Frontal cortex (tissue), 4 donors: ENCODE measurements at places on chromosomes 1 and 21. TPM values are rescaled to one million over a fixed set of nuclear protein-coding genes. Genes with fewer than 3 reads are reported as not detected.

DNA sequence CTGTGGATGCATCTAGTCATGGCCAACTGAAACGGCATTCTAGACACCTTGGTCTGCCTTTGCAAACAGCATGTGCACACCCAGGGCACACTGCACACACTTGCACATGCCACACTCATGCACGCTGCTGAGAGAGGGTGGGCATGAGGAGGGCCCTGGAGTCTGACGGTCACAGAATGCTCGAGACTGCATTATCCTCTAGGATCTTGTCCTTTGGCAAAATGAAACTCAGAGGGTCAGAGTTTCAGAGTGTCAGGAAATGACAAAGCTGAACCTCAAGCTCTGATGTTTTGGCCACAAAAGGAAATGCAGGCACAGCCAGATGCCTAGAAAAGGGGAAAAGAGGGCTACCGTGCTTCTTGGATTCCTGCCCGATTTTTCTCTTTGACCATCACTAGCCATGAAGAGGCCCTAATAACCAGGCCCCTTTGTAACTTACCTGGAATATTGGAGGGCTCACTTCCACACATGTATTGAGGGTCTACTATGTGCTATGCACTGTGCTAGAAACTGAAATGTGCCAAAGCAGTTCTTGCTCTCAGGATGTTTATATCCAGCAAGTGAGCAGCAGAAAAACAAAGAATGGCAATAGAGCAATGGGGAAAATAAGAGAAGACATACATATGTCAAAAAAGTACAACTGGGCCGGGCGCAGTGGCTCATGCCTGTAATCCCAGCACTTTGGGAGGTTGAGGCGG, 65.4 kb downstream of the TOMM20 start:
- DNase-seq: no peak

DNA sequence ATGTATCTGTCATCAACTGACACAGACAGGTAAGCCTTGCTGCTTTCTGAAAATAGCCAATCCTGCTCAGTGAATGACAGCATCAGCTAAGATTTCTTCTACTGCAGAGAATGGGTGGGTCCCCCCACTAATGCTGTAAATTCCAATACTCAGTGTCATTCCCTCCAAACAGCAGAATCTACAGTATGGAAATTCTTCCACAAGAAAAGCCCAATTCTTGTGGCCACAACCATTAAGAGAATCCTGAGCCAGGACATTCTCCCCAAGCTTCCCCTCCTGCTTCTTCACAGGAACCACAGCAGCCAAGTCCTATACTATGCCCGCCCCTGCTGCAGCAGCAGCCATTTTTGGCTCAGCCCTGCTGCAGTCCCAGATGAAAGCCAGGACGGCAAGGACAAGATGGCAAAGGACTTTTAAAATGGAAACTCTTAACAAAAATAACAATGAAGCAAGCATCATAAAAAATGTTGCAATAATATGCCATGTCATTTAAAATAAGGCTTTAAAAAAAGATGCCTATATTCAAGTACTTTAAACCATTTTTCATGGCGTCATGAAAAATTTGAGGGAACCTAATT, 26.8 kb downstream of the EIF4G3 start:
- no peak for DNase-seq

GRCh38 chr1:39529901-39530535, 38.6 kb downstream of the BMP8A start:
- no peak for DNase-seq

The SPRR2B gene
- total RNA-seq: not detected

GRCh38 chr1:3481046-3481445, 26.6 kb downstream of the ARHGEF16 start:
- no peak for DNase-seq

The C4BPA gene
- total RNA-seq: not detected

DNA sequence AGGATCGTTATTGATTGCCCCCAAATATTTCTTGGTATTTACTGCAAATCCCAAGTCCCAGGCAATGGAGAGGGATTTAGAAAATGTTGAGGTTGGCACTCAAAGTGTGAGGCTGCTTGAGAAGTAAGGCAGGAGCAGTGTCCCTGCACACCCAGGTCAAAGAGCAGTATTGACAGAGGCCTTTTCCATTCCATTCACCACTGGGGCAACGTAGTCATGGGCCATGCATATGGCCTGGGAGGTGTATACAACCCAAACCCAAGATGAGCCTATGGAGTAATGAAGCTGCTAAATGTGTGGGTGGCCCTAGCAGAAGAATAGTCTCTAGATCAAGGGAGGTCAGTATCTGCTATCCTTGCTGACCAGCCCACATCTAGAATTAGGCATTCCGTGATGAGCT, 245.6 kb downstream of the FOXD2 start:
- DNase-seq: no peak

- no peak for DNase-seq
These were observed 26.2 kb upstream of the TADA1 start for GRCh38 chr1:166902279-166902678.

- DNase-seq: no peak
These were observed 35.1 kb downstream of the FGGY start for GRCh38 chr1:59331686-59332620.

DNA sequence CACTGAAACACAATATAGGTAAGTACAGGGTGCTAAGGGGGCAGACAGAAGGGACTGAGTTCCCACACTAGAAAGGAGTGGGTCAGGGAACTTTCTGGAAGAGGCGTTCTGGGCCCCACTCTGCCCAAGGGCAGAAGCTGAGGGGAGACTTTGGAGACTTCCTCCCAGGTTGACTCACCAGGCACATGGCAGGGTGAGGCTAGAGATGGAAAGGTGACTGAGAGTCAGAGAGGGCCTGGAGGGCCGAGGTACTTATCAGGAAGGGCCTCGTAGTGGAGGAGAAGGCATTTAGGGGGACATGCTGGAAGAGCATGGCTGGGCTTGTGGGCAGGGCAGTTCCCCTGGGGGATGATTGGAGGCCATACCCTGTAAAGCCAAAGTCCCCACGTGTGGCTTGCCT, 159.9 kb upstream of the JUN start:
- DNase-seq: no peak

DNA sequence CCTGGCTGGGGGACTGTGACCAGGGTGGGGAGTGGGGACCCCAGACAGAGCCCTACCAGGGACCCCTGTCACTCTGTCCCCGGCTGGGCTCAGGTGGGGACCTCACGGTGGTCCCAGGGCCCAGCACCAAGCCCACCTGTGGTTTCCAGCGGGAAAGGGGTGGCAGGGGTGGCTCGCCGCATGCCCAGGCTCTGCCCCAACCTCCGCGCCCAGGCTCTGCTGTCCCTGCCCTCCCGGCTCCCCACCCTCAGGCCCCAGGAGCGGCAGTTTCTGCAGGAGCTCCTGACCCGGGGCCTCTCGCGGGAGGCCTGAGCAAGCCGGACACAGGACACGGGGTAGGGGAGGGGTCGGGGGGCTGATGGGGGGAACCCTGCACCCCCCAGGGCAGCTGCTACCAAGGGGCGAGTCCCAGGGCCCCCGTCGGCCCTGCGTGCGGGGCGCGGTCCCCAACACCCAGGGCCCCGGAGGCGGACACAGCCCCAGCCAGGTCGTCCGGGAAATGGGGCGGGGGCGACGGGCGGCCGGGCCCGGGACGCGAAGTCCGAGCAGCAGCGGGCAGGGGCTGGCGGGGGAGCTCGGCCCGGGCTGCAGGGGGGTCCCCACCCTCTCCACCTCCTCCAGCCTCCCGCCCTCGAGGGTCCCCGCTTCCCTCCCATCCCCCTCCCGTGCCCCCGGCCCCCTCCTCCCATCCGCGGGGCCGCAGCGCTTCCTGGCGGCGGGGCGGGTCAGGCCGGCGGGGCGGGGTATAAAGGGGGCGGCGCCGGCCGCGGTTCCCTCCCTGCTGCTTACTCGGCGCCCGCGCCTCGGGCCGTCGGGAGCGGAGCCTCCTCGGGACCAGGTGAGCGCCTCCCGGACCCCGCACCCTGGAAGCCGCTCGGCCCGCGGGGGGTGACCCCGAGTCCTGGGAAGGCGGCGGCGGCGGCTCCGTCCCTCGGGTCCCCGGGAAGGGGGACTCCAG, at the start of gene COL6A2:
TSS of gene COL6A2 (plus strand) at position 777 of the 958 bp plus-strand sequence.
- no peak for DNase-seq

The MCOLN2 gene
- total RNA-seq: not detected

DNA sequence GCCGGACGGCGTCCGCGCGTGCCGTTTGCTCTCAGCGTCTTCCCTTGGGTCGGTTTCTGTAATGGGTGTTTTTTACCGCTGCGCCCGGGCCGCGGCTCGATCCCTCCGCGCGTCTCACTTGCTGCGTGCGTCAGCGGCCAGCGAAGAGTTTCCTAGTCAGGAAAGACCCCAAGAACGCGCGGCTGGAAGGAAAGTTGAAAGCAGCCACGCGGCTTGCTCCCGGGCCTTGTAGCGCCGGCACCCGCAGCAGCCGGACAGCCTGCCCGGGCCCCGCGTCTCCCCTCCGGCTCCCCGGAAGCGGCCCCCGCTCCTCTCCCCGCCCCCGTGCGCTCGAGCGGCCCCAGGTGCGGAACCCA, 159.8 kb downstream of the RUNX1 start:
- DNase-seq: peak; percentile 36

DNA sequence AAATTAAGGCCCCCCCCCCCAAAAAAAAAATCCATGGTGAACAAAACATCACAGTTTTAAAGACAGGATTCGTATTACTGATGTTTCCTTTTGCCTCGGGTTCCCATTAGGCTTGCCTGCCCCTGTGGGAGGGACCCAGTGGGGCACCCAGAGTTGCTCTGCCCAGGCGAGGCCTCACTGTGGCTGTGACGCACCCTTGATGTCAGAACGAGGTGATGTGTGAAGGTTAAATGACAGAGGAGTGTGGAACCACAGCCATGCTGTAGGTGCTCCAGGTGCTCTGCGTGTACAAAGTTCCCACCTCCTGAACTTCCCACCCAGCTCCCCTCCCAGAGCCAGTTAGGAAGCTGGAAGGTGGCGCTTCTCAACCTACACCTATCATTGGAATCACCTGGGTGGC, 37.9 kb downstream of the GRHL3 start:
- DNase-seq: no peak

DNA sequence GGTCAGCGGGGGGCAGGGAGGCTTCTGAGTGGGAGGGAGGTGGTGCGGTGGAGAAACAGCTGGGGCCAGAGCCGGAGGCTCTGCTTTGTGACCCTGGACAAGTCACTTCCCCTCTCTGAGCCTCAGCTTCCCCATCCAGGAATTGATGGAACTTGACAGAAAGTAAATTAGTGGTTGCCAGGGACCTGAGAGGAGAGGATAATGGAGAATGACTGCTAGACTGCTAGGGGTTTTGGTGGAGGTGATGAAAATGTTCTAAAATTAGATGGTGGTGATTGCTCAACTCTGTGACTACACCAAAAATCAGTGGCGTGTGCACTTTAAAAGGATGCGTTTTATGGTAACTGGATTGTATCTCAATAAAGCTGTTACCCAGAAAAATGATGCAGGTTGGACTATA, 100.9 kb downstream of the ARHGEF10L start:
- no peak for DNase-seq

GRCh38 chr1:242128951-242129502, 130.1 kb upstream of the MAP1LC3C start:
- no peak for DNase-seq
